Left cardiac atrium (tissue), 4 donors: ENCODE measurements at places on chromosomes 12 and 14. TPM values are rescaled to one million over a fixed set of nuclear protein-coding genes. Genes with fewer than 3 reads are reported as not detected.

- DNase-seq: no peak
Observed at GRCh38 chr12:101789171-101789570, 41.6 kb downstream of the GNPTAB start.

DNA sequence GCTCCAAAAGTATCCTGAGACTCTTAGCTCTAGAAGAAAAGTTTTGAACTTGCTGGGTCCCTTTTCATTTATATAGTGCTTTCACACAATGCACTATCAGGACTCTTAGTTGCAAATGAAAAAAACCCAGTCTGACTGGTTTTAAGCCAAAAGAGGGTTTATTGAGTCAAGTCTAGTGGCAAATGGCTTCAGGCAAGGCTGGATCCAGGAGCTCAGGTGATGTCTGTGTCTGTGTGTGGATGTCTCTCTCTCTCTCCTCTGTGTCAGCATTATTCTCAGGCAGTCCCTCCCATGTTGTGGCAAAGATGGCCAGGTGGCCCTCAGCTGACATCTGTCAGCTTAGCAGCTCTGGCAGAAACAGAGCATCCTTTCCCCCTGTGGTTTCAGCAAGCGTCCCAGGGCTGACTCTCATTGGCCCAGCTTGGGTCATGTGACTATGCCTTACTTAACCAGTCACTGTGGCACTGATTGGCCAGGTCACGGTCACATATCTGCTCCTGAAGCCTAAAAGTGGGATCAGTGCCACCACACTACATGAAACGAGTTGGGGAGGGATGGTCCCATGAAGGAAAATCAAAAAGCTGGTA is 6.2 kb downstream of the TMEM120B start:
- DNase-seq: no peak

GRCh38 chr12:96237465-96238077 is 43.4 kb downstream of the ELK3 start:
- peak; percentile 77 for DNase-seq

DNA sequence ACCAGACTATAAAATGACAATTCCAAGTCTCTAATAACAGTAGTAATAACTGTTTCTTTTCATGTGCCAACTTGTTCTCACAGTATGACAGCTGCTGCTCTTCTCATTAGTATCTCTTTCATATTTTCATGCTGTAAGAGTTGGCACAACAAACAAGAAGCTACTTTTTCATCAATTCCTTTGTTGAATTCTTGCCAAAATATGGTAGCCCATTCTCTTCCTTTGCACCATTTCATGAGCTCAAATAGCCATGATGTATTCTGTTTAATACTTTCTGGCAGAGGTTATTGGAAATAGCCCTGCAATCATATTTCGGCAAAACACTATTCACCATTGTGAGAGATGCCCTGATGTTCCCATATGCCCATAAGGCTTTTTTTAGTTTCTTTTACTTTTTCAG is 1100.7 kb downstream of the TRHDE start:
- no peak for DNase-seq

DNA sequence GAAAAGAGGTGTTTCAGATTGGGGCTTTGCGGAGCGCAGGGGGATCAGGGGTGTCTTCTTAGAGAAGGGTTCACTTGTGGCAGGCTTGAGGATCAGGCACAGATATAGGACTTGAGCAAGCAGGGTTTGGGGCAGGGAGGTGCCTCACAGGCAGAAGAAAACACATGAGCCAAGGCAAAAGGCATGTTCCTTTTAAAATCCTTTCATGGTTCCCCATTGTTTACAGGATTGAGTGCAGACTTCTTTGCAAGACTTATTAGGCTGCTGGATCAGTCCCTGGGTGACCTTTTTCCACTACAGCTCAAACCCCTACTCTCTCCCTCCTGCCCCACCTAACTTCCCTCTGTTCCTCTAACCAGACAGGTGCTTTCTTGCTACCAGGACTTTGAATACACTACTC is 19.7 kb downstream of the HSPB8 start:
- DNase-seq: no peak

- DNase-seq: no peak
Observed at GRCh38 chr12:24960222-24960855, 11.4 kb upstream of the BCAT1 start.

The HHIPL1 gene
- total RNA-seq: 2.1 TPM

DNA sequence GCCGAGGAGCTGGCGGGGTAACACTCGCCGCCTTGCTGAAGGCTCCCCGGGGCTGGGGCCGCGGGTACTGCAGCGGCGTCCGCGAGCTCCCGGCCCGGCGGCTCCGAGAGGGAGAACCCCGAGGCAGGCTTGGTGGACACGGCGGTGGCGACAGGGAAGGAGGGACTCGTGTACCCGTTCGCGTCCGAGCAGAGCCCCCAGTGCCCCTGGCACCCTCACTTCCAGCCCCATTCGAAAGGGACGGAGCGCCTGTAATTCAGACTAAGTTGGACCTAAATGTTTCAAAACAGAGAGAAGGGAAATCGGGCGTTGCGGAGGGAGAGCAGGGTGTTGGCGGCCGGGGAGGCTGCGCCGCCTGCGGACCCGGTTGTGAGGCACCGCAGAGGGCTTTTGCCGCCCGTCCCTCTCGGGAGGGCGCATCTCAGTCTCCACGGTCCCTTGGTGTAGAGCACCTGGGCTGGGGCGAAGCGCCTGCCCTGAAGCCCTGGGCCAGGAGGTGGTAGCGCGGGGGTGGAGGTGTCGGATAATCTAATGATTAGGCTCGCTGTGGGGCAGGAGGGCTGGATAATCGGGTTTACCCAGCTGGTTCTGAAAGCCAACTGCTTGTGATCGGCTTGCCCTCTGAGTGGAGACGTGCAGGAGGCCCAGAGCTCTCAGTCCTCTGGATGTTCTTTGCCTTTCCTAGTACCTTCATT is 771 bp downstream of the DAAM1 start:
- peak; percentile 45 for DNase-seq

GRCh38 chr14:82313889-82314288 is 780.2 kb upstream of the SEL1L start:
- no peak for DNase-seq

- DNase-seq: no peak
Observed at GRCh38 chr12:52579468-52580465, 6.1 kb upstream of the KRT74 start.

The PLCZ1 gene
- 0.59 TPM for total RNA-seq

DNA sequence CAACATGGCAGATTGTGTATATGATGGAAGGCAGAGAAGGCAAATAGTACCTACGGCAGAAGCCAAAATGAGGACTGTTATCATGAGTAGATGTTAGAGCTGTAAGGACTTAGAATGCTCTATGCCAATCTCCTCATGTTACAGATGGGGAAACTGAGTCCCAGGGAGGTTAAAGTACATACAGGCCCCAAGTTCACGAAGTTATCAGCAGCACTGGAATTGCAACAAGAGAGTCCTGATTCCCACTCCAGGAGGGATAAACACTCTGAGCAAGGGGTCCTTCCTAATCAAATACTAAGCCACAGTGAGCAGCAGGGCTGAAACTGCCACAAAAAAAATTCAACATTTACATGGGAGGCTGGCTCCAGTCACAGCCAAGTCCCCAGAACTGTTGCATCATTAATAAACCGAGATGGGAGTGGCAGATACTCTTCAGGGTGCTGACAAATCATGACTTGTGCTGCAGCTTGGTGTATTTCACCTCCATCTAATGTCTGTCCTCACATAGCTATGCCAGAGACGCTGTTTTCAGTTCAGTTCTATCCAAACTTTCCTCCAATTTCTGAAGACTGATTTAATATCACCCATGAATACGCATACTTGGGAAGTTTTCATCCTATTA is 24.2 kb downstream of the NUAK1 start:
- no peak for DNase-seq

- no peak for DNase-seq
Observed at GRCh38 chr14:71733210-71733883, 198.9 kb upstream of the RGS6 start.

- peak; percentile 45 for DNase-seq
Observed at GRCh38 chr12:89350630-89351488, 1.4 kb downstream of the DUSP6 start.

DNA sequence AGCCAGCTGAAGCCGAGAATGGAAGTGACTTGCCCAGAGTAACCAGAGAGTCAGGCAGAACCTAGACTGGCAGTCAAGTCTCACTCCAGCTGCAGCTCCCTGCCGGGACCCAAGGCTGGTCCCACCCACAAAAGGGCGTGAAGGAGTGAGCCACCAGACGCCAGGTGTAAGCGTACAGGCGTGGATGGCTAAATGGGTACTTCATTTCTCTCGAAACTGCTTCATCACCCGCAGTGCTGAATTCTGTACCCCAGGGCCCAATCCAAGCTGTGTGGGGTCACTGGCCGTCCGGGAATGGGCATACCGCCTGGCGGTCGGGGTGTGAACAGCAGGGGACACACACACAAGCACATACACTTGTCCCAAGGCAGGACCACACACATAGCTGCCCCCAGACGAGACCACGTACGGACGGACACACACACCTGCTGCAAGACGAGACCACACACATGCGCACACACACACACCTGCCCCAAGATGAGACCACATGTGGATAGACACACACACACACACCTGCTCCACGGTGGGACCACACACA is 34.8 kb downstream of the DEGS2 start:
- DNase-seq: no peak

DNA sequence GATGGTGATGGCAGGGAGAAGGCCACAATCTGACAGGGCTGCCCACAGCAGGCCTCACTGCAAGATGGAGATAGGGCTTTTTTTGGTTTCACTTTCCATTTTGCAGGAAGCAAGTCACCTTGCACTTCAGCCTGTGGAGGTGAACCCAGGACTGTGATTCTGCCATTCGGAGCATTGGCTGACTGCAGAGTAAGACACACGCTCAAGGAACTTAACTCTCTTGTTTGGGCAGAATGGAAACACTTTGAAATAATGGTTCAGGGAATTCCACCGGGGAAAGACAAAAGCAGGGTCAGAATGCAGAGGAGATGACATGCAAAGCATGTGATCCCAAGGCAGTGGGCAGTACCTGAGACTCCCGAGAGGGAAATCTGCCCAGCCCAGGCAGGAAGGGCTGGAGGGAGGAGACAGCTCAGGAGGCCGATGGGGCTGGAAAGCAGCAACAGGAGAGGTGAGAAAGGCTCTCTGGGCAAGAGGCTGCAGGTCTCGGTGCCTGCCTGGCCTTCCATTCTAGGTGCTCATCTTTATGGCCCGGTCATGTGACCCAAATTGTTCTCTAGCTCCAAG is 58.7 kb upstream of the PRMT8 start:
- no peak for DNase-seq

The KRT77 gene
- total RNA-seq: not detected

GRCh38 chr14:92040431-92041051 is 682 bp upstream of the TRIP11 start:
- no peak for DNase-seq

- peak; percentile 62 for DNase-seq
Observed at GRCh38 chr14:59870277-59871165, at the start of gene RTN1. Gene RTN1 (minus strand): TSS chr14:59870776. CDS start chr14:59870630, 146 bp downstream.

DNA sequence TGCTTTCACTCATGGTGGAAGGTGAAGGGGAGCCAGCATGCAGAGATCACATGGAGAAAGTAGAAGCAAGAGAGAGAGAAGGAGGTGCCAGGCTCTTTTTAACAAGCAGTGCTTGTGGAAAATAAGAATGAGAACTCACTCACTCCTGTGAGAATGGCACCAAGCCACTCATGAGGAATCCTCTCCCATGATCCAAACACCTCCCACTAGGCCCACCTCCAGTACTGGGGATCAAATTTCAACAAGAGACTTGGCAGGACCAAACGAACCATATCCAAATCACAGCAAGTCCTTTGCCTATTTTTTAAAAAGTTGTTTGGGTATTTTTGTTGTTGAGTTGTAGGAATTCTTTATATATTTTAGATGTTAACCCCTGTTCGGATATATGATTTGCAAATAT is 245.9 kb upstream of the ARID2 start:
- DNase-seq: peak; percentile 43

DNA sequence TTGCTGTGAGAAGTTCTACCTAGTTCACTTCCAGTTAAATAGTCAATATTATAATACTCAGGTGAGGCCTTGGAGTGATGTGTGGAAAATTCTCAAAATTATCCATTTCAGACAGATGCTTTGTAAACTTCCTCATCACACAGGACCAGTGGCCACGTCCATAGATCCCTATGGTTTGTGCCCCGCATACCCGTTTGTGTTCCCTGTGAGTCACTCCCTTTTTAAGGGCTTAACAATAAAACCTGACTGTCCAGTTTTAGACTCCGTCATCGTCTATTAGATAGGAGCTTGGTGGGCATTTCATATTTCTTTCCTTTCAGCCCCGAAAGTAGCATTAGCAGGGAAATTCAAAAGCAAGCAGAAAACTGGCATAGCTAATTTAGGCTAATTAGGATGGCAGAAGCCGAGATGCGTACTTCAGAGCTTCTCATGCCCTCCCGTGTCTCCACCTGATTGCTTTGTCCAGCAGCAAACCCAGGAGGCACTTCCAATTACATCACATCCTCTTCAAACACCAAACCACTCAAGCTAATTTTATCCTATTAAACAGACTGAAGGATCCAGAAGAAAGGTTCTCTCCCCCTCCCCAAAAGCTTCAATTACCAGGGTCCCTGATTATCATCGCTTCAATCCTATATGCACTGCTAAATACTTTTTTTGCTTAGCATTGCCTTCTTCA is 186.6 kb upstream of the OTX2 start:
- DNase-seq: no peak

The KRT75 gene
- not detected for total RNA-seq

DNA sequence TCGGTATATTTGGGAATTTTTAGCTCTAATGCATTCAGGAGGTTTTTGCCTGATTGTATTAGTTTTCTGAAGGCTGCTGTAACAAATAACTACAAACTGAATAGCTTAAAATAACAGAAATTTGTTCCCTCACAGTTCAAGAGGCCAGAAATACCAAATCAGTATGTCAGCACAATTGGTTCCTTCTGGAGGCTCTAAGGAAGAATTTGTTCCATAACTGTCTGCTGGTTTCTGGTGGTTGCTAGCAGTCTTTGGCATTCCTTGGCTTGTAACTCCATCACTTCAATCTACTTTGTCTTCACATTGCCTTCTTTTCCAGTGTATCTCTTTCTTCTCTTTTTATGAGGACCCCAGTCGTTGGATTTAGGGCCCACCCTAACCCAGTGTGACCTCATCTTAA is 21.3 kb downstream of the TMTC3 start:
- DNase-seq: no peak

The SLC4A8 gene
- total RNA-seq: 0.29 TPM
